ENCODE measurements at places on chromosomes 6 and 20.

GRCh38 chr6:156597095-156597494 lies 180.1 kb upstream of the ARID1B start:
- DNase-seq = no peak

- no peak for DNase-seq
Measured at GRCh38 chr6:15430186-15430585, 184.3 kb downstream of the JARID2 start.

- DNase-seq = no peak
Measured at GRCh38 chr6:100751590-100751989, 129.5 kb downstream of the ASCC3 start.

DNA sequence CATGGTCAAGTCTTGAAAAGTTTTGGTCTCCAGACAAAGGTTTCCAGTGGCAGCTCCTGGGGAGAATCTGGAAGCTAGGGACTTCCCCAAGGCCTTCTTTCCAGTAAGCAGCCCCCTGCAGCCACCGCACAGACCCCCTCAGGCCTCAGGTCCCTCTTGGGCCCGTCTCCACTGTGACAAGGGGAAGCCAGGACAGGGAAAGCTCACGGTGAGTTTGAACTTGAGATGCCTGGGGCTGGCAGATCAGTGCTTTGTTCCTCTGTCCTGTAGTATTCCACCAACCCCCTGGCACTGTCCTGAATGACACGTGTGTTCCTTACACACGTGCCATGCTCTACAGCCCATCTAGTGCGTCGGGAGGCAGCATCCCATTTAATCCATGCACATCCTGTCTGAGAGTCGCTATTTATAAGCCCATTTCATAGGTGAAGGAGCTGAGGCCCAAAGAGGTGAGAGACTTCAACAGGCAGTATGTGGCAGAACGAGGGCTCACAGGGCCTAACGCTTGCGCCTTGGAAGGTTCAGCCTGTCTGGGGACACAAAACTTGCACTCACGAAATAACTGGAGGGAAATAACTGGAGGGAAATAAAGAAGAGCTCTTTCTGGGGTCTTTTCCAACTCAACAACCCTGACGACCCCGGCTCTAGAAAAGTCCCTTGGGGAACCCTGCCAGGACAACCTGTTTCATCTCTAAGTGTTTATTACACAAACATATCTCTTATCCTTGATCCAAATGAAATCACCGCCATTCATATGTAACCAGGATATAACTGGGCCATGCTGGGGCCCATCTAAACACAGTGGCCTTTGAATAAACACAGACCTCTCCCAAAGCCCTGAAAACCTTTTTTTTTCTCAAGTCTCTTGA lies 123.0 kb downstream of the BANF2 start:
- no peak for DNase-seq

GRCh38 chr6:33164176-33164575 lies 28.1 kb downstream of the COL11A2 start:
- DNase-seq = no peak

DNA sequence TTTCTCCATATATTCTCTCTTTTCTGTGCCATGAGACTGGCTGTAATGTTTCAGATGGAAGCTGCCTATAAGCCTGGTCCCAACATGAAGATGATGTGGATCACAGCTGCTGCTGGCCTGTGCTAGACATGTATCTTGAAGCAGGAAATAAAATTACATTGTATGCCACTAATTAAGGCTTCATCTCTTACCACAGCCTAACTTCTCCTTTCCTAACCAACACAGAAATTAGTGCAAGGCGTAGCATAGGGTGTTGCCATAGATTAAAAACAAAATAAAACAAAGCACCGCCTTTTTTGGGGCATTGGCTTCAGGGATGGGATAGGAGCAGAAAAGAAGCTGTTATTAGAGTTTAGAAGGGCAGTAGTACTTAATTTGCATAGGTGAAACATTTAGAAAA lies 4.7 kb upstream of the SLC17A4 start:
- DNase-seq = no peak

DNA sequence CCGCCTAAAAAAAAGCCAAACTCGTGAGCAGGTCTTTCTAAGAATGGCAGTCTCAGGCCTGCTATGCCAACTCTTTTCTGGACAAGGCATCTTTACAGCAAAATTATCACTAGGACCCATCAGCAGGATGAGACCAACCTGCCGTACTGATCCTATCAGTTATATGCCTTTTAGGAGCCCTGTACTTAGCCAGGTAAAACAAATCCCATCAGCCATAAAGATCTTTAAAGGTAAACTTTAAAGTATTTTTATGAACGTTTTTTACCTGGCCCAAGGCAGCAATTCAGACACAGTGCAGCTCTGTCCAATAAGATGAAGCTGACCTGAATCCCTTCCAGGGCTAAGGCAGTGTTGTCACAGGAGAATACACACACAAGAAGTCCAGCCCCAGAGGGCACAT lies 51.3 kb upstream of the TGM3 start:
- DNase-seq = no peak

- DNase-seq = no peak
Measured at GRCh38 chr20:47700327-47700726, 85.0 kb downstream of the SULF2 start.

DNA sequence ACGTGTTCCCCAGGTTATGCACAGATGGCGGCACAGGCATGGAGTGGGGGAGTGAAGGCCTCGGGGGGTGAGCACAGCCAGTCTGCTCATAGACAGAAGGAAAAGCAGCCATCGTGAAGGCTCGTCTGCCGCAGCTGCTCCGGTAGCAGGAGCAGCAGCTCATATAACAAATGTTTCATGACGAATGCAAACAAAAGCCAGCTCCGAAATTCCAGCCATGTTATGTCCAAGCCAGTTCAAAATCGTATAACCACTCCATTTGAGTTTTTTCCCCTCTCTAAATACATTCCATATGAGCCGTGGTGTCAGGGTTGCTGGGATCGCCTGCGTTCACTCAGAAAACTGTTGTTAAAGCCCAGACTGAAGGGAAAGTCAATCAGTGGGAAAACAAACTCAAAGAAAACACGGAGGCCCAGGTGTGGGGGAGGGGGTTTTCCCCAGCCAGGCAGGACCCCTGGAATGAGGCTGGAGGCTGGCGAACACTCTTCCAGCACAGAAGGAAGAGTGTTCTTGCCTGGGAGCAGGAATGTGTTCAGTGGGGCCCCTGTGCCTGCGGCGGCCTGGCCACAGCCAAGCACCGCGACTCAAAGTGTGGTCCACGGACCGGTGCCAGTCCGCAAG lies 280.4 kb upstream of the TAB2 start:
- no peak for DNase-seq

DNA sequence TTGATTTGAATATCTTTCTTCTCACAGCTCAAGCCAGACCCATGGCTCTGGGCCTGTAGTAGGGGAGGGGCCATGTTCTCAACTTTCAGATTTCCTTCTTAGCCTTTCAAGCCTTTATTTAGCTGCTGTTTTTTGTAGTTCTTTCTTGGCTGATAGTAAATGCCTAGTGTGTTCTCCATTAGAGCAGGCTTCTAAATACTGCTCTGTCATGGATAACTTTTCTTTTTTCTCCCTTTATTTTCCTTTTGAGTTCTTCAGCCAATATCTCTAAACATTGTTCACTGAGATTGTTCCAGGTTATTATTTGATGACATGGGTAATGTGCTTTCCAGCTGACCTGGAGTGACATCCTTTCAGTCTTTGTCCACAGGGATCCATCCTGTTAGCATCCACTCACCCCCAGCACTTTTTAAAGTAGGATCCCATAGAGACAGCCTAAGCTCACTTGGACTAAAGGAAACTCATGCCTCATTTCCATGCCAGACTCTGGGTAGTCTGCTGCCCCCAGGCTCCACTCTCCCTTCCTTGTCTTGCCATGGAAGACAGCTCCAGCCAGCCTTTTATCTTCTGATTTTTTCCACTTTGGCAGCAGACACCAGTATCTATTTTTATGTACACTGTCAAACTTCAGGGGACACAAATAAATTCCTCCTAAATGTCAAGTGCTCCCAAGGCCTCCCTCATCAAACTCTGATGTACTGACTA lies 645.6 kb downstream of the RNF144B start:
- DNase-seq = no peak

- no peak for DNase-seq
Measured at GRCh38 chr6:4510906-4511640, 265.1 kb upstream of the CDYL start.

DNA sequence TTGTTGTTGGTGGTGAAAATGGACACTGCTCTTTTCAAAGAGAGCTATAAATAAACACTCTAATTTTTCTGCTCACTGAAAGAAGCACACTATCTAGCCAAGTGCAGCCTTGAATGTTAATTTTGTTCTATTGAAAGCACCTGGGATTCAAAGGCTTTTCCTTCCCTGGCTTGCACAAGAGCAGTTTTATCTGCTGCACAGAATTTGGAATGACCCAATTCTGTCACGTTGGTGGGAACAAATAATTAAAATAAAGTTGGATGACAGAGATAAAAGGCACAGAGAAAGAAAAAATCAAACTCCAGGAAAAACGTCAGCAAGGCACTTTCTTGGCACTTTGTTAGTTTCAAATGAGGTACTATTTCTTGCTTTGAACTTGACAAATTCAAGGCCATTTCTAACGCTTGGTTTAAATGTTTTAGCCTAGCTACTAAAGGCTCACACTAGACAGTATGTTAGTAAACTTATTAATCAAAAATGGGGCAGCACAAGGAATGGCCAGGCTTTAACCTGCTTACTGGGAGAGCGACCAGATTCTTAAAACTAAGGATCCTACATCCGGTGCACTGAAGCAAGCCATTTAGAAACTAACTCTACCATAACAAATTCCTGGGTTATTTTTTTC lies 145.5 kb upstream of the ARG1 start:
- DNase-seq = no peak

DNA sequence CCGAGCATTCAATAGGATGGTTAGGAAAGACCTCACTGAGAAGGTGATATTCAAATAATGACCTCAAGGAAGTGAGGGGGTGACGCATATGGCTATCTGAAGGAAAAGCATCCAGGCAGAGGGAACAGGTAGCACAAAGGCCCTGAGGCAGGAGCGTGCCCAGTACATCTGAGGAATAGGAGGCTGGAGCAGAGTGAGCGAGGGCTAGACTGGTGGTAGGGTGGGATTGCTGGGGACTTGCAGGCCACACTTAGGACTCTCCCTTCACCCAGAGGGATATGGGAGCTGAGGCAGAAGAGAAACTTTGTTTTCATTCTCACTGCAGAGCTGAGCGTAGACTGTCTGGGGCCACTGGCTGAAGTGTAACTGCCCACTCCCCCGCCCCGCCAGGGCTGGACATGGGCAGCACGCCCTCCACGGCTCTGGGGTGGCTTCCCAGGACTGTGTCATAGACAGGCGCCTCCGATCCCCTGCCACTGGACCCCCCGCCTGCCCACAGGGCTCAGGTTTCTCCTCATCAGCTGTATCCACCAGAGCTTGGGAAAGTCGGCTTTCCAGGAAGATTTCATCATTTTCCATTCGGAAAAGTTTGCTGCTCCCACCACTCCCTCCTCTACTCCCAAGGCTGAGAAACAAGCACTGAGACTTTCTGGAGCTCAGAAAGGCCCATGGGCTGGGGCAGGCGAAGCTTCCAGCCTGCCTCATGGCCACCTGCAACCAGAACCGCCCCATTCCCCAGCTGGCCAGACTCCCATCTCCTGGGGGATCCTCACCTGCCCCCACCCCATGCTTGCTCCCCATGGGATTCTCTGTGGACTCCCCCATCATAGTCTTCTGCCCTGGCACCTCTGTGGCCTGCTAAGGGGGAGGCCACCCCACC lies 142.6 kb downstream of the MRPL14 start:
- no peak for DNase-seq

DNA sequence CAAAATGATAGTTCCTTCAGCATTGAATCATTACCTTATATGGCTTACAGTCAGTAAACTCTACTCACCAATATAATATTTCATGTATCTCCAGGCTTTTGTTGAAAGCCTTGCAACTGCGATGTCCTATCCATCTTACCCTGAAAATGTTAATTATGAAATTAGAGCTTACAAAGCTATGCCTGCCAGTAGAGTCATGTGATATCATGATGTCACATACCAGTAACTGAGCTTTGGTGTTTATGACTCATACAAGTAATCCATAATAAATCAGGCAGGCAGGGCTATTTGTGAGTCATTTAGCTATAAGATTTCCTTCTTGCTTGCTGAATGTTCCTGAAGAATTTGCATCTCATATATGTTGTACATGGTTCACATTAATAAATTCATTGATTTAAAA lies 44.9 kb upstream of the FAM83B start:
- DNase-seq = no peak

DNA sequence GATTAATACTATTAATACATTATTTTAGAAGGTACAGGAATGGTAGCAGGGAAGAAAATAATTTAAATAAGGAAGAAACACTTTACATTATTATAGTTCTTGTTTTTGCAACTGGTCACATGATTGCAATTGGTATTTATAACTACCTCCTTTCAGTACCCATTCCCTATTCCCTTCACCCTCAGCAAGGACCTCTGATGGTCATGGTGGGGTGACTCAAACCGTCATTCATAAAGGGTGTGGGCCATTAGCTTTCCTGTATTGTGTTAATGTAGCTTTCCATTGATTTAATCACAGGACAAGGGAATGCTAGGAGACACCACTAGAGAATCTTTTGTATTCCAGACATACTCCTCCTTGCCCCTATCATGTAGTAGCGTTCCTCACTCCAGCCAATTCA lies 47.2 kb upstream of the TMEM244 start:
- DNase-seq = no peak

DNA sequence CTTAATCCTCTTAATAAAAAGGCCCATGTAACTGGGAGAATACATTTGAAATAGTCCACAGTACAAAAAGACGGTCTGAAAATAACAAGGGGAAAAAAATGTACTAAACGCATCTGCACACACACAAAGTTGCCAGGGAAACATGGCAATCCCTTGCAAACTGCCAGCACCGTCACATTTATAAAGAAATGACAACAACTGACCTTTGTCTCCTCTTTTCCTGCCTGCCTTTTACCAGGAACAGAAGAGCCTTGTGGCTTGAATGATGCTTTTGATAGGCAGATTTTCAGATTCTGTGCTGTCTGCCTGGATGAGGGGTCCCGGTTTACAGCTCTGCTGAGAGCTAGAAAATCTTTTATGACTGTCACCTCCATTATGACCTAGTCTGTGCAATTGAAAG lies 308.6 kb upstream of the ZFP64 start:
- no peak for DNase-seq

DNA sequence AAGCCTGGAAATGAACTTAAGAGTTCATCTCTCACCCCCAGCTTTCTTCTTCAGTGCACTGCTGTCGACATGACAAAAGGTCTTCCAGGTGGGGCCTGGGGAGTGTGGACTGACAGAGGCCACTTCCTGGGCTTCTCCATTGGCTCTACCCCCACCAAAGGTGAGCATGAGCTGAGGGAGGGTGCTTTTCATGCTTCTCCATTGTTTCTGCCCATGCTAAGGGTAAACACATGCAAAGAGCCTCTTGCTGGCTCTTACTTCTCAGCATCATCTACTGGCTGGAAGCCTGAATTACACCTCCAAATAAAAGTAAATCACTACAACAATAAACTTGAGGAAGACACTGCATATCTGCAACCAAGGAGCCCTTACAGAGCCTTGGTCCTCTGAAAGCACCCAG lies 227.2 kb downstream of the EPM2A start:
- DNase-seq = no peak

DNA sequence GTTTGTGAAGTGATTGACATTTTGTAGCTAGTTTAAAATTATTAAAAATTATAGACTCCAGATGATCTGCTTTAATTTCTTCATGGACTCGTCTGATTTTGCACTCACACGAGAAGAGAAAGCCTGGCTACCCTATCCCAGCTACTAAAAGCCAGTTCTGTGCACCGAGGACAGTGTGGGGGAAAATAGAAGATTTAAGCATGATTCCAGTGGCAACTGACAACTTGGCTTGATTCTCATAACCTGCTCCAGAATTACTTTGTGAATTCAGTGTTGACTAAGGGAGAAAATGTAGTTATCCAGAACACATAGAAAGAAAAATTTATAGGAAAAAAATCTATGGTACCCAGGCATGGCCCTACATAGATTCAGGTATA lies 88.7 kb downstream of the SNAP25 start:
- DNase-seq = no peak
